Kidney (tissue), 22 donors: ENCODE measurements at places on chromosomes 1 and 21.

DNA sequence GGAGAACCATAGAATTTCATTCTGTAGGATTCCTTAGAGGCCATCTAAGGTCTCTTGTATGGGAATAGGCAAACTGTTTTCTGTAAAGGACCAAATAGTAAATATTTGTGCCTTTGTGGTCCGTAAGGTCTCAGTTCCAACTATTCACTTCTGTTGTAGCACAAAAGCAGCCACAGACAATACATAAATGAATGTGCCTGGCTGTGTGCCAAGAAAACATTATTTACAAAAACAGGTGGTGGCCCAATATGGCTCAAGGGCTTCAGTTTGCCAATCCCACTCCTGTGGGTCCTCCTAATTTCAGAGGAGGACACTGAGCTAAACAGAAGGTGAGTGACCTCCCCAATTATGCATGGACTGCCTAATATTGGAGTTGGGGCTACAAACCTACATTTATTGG, 67.6 kb upstream of the EDEM3 start:
- DNase-seq: no peak
- H3K36me3 ChIP-seq: no peaks in the 10 kb centered on the region
- H3K4me1 ChIP-seq: no peaks in the 10 kb centered on the region
- H3K27me3 ChIP-seq: no peaks in the 10 kb centered on the region
- H3K27ac ChIP-seq: no peak overlapping the region

DNA sequence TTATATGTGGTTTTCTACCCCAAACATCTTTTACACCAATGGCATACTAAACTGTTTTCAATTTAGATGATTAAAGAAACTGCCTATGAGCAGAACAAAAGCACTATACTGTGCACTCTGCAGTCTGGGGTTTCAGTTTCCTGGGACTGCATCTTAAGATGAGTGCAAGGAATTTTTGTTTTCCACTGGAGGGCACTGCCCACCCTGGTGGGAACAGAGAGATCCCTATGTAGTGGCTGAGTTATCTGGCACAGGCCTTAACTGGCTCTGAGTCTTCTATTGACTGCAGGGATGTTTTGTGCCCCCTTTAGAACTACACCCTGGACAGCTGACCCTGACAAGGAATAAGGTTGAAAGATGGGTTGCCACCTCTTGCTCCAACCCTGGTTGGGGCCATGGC, 12.0 kb downstream of the PROK1 start:
- no peak overlapping the region for H3K4me3 ChIP-seq
- no peaks in the 10 kb centered on the region for H3K27me3 ChIP-seq
- DNase-seq: no peak
- H3K36me3 ChIP-seq: no peaks in the 10 kb centered on the region

- no peaks in the 10 kb centered on the region for H3K27me3 ChIP-seq
- DNase-seq: no peak
- H3K27ac ChIP-seq: no peak overlapping the region
- no peak overlapping the region for H3K4me3 ChIP-seq
- no peaks in the 10 kb centered on the region for H3K36me3 ChIP-seq
These were observed 8.6 kb upstream of the C1orf105 start for GRCh38 chr1:172411791-172412338.

DNA sequence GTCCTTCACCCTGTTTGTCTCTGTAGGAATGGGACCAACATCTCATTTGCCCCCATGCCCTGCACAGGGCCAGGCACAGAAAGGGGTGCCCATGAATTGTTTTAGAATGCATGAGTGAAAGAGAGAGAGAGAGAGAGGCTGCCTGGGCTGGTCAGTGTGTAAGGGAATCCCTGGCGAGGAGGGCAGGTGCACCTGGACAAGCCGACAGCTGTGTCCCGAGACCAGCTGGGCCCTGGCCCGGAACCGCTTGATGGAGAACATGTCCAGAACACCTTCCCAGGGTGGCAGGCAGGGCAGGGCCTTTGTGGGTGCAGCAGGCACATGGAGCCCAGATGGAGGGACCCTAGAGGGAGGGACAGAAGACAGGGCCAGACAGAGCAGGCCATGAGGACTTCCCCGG, 22.7 kb downstream of the SPOCD1 start:
- no peaks in the 10 kb centered on the region for H3K36me3 ChIP-seq
- no peak for DNase-seq
- no peaks in the 10 kb centered on the region for H3K27me3 ChIP-seq
- H3K4me1 ChIP-seq: no peaks in the 10 kb centered on the region
- H3K27ac ChIP-seq: no peak overlapping the region
- H3K4me3 ChIP-seq: no peak overlapping the region
